Large intestine (tissue), 12 donors: ENCODE measurements at places on chromosomes 6 and 20. TPM values are rescaled to one million over a fixed set of nuclear protein-coding genes. Genes with fewer than 3 reads are reported as not detected.
A peak's percentile ranks its signal among the peaks of the same experiment; 100 is the strongest.

- DNase-seq: no peak
Measured at GRCh38 chr6:56528412-56528841, 114.3 kb downstream of the DST start.

The PRND gene
- polyA plus RNA-seq: 4.2 TPM

DNA sequence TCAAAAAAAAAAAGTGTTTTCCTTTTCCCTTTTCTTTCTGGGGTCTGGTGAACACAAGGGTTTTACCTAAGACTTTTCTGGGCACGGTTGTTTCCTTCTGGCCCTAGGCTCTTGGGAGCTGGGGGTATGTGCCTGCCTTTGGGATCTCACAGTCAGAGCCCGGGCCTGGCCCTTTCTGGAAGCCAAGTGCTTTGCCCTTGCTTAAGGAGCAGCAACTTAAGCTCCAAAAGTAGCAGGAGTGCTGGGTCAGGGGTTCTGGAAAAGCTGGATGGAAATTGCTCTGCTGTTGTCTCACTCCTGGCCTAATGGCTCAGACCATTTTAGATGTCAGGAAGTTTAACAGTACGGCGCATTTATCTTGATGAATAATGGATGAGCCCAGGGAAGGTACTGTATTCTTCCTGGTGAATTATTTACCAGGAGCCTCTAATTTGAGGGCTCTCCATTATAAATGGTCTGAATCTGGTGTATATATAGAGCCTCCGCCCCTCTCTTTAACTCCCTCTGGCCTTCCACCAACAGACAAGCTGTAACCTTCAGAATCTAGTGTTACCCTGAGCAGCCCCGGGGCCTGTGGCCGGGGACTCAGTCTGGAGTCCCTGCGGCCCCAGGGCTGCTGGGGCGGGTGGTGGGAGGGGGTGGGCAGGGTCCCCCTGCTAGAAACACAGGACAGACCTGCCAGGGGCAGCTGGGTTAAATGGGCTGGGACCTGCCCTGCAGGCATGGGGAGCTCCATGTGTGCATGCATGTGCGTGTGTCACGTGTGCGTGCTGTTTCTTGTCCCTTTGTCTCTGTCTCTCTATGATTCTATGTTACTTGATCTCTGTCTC, 37.5 kb downstream of the PTK7 start:
- DNase-seq: peak; percentile 31

GRCh38 chr20:19557291-19557690, 200.8 kb upstream of the RIN2 start:
- no peak for DNase-seq

DNA sequence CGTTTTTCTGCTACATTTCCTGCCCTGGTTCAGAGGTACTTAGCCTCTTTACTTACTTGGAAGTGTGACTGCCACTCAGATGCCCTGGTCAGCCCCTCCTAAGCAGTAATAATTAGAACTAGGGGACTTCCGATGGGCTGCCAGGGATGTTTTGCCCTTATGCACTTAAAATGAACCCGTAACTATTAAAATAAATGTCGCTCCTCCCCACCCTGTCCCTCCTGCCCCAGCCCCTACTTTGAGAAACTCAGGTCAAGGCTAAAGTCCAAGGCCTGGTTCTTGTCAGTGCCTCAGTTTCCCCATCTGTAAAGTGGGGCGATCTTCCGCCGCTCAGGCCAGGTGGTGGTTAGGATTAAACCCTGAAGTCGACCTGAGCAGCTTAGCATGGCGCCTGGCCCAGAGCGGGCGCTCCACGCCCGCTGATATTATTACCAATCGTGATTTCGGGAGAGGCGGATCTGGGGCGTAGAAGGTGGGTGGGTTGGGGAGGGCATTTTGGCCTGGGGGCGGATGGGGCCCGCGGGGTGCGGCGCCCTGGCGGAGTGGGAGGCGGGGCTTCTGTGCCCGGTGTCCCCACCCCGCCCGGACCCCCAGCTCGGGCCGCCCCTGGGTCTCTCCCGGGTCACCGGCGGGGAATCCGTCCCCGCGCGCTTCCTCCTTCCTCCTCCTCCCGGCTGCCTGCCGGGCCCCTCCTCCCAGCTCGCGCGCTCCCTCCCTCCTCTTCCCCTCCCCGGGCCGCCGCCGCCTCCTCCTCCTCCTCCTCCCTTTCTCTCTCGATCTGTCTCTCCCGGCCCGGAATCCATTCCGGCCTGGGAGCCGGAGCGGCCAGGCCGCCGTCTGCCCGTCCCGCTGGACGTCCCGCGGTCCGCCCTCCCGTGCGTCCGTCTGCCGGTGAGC, at the start of gene SRC:
SRC (plus strand) TSS at position 802 of the 897 bp plus-strand sequence. CDS start 38,014 bp downstream, outside the sequence.
- peak; percentile 71 for DNase-seq

DNA sequence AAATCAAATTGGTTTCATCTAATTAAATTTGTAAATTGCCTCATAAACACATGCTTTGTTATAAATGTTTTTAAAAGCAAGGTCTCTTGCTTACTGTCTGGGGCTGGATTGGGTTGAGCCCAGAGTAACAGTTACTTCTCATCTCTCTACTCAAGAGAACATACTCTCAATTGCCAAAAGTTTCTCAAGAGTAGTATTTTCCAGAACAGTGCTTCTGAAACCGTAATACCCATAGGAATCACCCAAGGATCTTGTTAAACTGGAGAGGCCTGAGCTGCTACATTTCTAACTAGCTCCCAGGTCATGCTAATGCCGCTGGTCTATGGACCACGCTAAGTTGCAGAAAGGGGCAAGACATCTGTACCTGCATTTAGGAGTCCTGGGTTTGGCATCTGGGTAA, 744.9 kb downstream of the PTPRT start:
- DNase-seq: no peak
